GDM1 (cell line): ENCODE measurements at places on chromosomes 7 and 10.
A peak's percentile ranks its signal among the peaks of the same experiment; 100 is the strongest.

DNA sequence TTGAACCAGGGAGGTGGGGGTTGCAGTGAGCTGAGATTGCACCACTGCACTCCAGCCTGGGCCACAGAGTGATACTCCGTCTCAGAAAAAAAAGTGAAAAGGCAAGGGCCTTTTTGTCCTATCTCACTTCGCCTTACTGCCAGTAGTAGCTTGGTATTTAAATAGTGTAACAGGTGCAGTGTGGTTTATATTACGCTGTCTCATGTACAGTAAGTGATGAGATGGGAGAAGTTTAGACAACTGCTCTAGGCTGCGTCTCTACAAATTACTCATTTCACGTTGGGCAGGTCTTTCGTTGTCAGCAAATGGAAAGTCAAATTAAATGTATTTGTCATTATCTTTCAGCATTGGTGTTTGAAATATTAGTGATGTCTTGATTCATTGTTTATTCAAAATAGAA lies 15.5 kb upstream of the PFKFB3 start:
- no peak for DNase-seq

- no peak for DNase-seq
Observed at GRCh38 chr10:2145491-2145890, 408.2 kb upstream of the ADARB2 start.

- no peak for DNase-seq
Observed at GRCh38 chr7:78220754-78221153, 422.2 kb downstream of the PHTF2 start.

DNA sequence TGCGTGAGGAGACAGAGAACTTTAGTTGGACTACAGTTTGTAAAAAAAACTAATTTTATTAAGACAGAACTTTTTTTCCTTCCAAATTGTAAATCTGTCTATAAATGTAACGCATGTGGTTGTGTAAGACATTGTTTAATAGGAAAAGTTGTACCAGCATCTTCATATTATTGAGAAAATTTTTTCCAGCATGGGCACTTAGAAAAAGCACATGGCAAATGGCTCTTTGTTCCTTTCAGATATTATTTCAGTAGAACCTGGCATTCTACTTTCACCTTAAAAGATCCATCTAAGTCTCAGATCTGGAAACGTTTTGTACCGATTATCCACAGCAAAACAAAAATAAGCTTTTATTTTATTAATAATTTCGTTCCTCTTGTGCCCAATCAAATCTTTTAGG lies 43.2 kb downstream of the ZRANB1 start:
- DNase-seq = no peak

- DNase-seq = peak; percentile 67
Observed at GRCh38 chr10:6642876-6643275, 62.8 kb upstream of the PRKCQ start.

DNA sequence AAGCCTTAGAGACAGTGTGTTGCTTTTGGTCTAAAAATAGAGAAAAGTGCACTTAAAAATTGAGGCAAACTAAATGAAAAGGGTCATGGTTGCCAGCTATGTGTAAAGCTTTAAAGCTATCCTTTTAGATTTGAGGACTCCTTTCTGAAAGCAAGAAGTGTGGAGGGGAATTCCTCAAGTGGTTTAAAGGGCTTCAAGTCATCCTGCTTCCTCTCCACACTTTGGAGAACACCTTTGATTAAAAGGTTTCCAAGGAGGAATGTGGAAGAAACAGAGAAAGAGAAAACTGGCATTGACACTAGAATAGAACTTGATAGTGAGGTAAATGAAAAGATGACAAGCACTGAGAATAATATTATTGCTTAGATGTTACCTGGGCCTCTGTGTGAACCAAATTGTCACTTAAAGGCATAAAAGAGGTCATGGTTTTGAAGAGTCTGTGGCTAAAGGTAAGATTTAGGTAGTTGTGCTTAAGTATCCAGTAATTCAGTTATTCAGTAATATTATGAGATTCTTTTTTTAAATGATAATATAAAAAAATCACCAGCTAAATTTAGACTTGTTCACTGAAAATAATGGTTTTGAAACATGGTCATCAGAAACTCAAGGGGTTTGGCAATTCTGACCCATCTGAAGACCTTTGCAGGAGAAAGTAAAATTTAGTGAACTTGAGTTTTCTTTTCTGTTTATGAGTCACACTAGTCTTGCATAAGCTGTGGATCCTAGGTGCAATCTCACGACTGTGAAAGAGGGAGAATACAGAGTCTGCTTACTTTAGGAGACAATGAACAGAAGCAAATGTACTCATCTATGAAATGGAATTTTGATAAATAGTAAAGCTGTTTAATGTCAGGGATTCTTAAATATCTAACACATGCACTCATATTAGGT lies 466.0 kb downstream of the KIF20B start:
- no peak for DNase-seq

- no peak for DNase-seq
Observed at GRCh38 chr10:132265890-132266496, 41.8 kb downstream of the STK32C start.

DNA sequence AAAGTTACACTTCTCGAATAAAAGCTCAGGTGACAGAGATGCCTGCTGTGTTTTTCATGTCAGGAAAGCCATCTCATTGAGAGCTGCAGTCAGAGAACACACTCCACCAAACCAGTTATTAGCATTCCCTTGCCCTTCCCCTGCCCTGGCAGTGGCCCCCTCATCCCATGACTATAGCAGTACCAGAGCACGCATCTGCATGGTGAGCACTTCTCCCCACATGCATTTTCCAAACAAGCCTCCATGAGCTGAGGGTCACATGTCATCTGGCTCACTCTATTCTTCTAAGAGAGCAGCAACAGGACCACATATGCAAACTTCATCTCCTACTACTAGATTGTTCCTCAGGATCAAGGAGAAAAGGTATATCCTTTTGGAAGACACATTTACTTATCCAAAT lies 42.4 kb upstream of the FGL2 start:
- no peak for DNase-seq

GRCh38 chr7:124784879-124785818 lies 19.6 kb upstream of the GPR37 start:
- DNase-seq = peak; percentile 24

GRCh38 chr10:77513781-77514331 lies 123.8 kb downstream of the KCNMA1 start:
- DNase-seq = no peak

DNA sequence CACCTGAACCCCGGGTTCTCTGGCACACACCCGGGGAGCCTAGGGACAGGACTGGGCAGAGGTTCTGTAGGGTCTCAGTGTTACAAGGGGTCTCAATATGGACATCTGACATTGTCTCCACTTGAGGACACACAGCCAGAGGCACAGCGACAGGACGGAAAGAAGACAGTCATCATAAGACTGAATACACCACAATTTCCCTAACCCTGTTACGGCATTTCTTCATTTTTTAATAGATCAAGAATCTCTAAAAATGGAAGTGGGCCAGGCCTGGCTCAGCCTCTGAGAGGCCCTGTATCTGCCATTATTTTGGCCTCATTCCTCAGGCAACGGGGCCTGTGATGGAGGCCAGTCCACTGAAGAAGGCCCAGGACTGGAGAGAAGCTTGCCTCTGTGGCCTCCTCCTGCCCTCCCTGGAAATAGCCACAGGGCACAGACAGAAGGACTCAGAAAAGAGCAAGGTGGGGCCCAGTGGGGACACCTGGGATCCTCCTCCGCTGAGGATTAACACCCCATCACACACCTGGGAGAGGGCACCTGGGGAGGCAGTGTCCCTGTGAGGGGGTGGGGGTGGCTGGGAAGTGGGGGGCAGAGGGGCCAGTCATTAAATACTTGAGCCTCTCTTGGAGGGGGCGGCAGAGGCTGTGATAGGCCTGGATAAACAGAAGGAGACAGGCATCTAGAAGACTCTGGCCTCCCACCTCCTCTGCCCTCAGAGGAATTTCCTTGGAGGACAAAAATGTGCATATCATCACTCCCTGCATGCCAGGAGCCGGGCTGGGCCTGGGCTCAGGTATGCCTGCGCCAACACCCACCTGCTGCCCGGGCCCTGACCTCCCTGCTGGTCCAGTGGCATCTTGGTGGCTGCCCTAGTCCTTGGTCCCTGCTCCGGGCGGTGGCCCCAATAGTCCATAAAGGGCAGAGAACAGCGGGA lies 8.0 kb downstream of the SPOCK2 start:
- DNase-seq = no peak

DNA sequence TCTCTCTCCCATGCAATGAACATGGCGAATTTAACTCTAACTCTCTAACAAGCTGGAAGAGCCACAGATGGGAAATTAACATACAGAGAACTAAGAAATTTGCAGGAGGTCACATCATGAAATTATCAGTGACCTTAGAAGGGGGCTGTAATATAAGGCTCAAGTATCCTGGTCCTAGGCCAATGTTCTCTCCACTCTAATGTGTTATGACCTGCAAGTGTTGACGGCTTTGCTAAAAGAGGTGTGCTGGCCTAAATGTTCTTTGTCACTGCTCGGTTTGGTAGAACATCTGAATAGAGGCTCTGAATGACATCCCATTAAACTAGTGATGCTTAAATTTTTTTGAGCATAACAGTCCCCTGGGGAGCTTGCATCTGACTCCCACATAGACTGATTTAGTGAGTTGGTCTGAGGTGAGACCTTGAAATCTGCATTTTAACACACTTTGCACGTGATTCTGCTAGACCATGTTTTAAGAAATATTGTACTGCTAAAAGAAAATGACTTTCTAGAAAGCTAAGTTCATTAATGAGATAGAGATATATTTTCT lies 129.3 kb downstream of the GFRA1 start:
- no peak for DNase-seq

GRCh38 chr7:115708013-115708341 lies 322.6 kb downstream of the TFEC start:
- DNase-seq = no peak

GRCh38 chr7:91396-92175 lies 100.8 kb upstream of the FAM20C start:
- DNase-seq = no peak

GRCh38 chr7:16447876-16448275 lies 17.7 kb downstream of the SOSTDC1 start:
- no peak for DNase-seq

- DNase-seq = no peak
Observed at GRCh38 chr7:6232534-6232933, 39.9 kb downstream of the CYTH3 start.

- DNase-seq = no peak
Observed at GRCh38 chr10:122390271-122390670, 15.8 kb downstream of the PLEKHA1 start.

DNA sequence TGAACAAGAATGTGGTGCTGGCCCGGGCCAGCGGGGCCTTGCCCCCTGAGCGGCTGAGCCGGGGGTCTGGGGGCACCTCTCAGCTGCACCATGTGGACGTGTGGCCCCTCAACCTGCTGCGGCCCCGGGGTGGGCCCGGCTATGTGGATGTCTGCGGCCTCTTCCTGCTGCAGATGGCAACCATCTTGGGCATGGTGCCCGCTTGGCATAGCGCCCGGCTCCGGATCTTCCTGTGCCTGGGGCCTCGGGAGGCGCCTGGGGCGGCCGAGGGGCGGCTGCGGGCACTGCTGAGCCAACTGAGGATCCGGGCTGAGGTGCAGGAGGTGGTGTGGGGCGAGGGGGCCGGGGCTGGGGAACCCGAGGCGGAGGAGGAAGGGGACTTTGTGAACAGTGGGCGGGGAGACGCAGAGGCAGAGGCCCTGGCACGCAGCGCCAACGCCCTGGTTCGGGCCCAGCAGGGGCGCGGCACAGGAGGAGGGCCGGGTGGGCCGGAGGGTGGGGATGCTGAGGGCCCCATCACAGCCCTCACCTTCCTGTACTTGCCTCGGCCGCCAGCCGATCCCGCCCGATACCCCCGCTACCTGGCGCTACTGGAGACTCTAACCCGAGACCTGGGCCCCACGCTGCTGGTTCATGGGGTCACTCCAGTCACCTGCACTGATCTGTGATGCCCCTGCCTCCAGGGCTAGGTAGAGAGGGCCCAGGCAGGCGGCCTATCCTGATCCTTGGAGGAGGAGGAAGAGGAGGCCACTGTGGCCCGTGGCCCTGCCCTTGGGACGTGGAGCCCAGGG lies 1.1 kb upstream of the TRIP6 start:
- DNase-seq = no peak

DNA sequence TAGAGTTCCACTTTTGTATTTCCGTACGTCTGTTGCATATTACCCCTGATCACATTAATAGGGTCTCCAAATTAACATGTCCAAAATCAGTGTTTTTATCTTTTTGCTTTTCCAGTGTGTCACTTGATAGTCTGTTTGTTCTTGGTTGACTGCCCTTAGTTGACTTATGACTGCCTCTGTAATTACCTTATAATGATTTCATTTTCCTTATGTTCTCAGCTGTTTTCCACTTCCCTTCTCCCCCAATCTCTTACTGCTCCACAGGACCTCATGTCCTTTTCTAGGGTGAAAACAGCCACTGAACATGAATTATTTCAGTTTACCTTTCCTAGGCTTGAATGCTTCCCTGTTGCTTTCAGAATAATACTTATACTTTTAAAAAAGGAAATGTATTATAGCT lies 54.7 kb downstream of the MAPK8 start:
- no peak for DNase-seq

DNA sequence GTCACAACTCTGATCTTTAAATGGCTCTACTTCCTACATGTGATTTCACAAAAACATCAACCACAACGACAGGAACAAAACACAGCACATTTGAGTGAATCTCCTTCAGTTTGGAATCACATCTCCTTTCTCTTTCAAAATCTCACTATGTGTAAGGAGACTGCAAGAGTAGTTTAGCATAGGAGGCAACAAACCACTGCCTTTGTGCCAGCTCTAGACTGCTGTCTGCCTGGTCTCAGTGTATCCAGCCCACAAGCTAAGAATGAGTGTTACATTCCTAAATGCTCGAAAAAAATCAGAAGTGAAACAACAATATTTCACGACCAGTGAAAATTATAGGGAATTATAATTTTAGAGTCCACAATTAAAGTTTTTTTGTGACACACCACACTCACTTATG lies 217.0 kb upstream of the STEAP4 start:
- DNase-seq = no peak

- no peak for DNase-seq
Observed at GRCh38 chr10:127080317-127080716, 116.1 kb downstream of the INSYN2A start.
